NCI-H1436 treated with DMSO at 0.1 percent for 48 hours (cell line): ENCODE measurements at places on chromosomes 6 and 20.

- no peak for DNase-seq
These were observed 291.5 kb upstream of the MANEA start for GRCh38 chr6:95285881-95286280.

DNA sequence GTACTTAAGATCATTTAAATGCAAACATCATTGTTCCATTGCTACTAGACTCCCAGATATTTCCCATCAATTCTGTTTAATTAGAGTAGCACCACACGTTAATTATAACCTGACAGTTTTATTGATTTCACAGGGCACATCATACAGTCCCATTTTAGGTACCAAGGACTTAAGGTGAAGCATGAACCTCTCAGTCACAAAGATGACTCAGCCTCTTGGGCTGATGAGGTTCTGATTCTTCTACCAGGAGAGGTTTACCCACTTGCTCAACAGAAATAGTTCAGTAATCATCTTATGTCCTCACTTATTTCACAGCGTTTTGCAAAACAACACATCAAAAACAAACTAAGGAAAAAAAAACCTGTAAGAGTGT, 98.5 kb downstream of the HIVEP2 start:
- no peak for DNase-seq

DNA sequence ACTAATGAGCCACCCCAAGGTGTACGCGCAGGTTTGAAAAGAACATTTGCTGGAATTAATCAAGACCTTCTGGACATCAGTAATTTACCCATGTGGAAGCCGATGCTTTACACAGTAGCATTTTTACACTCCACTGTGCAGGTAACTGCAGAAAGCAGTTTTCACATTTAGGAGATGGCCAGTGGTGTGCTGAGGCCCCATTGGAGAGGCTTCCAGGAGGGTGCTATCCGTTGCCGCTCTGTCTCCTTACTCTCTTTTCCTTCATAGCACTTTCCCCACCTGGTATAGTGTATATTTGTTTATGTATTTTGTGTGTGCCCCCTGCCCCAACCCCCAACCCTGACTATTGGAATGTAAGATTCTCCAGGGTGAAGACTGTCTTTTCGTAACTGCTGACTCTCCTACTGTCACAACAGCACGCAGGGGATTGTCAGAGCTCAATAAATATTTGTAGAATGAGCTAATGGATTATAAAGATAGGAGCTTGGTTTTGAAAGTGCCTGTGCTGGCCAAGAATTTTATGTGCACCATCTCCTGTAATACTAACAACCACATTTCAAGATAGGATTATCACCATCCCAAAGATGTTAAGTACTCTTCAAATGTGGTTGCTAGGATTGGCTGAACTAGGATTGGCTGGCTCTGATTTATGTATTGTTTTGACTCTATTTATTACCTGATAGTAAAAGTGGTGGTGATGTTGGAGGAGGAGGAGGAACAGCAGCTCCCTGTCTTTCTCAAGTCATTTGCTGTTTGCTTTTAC, 74.0 kb upstream of the GLP1R start:
- DNase-seq, result no peak

DNA sequence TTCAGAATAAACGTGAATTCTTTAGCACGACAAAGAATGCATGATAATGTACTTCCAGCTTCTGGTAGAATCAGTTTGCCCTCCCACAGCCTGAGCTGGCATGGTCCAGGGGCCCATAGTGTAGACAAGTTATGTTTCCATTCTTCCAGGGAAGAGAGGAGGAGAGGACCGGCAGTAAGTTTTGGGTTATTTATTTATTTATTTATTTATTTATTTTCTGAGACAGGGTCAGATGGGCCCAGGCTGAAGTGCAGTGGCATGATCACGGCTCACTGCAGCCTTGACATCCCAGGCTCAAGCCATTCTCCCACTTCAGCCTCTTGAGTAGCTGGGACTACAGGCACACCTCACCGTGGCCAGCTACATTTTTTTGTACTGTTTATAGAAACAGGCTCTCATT, 4.7 kb downstream of the GABRR1 start:
- DNase-seq, result no peak

DNA sequence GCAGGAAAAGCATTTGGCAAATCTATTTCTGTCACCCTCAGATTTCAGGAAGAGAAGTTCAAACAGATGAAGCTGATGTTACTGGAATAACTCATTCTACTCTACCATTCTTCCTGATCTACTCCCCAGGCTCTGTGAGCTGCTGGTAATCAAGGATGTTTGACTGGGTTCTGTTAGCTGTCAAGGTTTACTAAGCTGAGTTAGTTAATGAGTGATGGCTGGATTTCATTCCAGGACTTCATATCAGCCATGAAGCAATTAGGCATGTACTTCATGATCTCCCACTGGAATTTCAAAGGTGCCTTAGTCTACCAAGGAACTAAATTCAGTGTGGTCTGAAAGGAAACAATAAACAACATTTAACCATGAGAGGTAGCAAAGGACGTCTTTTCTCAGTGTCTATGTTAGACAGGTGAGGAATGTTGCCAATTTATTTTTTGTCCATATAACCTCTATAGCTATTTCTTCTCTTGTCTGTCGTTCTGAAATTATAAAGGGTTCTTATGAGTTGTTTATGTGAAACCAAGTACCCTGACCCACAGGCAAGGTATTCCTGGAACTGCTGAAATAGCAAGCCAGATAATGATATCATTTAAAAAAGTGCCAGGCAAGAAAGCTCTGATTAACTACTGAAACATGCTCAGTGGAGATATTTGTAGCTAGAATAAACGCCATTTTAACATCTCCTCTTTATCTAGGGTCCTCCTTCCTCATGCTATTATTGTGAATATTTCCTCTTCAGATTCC, 112.9 kb downstream of the BACH2 start:
- no peak for DNase-seq

- DNase-seq, result no peak
These were observed 111.0 kb downstream of the NOL4L start for GRCh38 chr20:32474009-32474716.

DNA sequence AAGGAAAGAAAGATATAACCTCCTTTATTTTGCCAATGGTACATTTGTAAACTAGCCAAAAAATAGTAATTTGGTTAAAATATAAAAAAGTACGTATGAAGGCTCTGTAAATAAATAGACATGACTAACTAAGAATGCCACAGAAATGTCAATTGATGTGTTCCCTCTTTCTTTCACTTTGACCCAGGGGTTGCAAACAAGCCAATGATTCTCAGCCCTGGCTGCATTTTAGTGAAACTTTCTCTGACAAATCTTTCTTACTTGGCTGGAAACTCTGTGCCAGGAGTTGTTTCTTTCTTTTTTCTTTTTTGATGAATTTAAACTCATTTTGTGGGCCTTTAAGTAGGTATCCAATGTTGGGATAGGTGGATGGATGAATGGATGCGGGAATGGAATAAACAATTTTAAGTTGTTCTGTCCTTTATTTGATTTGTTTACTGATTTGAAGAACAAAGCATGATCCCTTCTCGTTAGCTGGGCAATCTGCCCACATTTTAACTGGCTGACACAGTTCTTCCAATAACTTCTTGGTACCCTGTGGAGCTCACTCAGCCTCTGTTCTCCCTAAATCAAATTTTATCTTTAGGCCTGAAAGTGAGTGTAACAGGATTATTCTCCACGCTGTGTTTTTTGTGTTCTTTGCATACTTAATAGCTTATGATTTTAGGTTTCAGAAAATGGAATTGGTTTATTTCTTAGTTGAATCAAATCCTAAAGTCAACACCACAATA, 58.6 kb upstream of the GCLC start:
- DNase-seq, result no peak

DNA sequence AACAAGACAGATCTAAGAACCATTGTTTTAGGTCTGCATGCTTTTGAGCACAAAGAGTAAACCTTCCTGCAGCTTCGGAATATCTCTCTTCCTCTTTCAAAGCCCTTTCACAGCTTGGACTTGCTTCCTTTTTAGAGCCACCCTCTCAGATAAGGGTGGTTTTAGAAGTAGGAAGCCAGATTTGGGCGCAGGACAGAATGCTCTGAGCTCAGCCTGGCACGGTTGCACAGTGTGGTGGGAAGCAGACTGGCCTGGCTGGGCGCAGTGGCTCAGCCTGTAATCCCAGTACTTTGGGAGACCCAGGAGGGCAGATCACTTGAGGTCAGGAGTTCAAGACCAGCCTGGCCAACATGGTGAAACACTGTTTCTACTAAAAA, 35.6 kb upstream of the PNRC1 start:
- DNase-seq, result no peak

DNA sequence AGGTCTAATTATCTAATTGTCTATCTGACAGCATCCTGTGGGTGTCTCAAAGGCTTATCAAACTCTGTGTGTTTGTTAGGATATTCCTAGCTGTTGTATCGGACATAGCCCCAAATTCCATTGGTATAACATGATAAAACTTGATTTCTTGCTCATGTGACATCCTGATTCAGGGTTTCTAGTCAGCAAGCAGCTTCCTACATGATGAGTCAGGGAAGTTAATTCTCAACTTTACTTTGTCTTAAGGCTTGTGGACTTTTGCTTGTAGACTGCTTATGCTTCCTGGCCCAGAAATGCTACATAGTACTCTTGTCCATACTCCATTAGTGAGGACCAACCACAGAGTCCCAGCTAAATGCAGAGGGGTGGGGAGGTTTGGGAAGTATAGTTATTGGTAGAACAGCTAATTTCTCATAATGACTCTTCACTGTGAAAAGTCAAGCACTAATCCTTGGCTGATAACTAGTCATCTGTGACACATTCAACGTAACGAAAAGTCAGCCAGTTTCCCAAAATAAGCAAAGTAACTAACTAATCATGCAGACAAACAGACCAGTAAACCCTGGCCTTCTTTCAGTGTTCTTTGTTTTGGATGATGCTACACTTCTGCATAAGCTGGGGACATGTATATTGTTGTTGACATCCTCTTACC, 25.8 kb downstream of the NKAIN2 start:
- DNase-seq, result no peak

GRCh38 chr20:6663751-6664388, 103.6 kb upstream of the BMP2 start:
- no peak for DNase-seq

DNA sequence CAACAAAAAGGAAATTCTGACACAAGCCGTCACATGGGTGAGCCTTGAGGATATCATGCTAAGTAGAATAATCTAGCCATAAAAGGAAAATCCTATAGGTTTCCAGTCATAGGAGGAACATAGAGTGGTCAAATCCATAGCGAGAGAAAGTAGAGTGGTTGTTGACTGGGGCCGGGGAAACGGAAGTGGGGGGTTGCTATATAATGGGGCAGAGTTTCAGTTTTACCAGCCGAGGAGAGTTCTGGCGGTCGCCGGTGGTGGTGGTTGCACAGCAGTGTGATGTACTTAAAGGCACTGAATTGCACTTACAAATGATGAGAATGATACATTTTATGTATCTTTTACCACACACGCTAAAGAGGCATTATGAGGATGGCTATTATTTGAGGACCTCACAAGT, 4.9 kb downstream of the GPR31 start:
- no peak for DNase-seq
